Ureter (tissue), 1 donor: ENCODE measurements at places on chromosomes 6 and 20. TPM values are rescaled to one million over a fixed set of nuclear protein-coding genes. Genes with fewer than 3 reads are reported as not detected.
A peak's percentile ranks its signal among the peaks of the same experiment; 100 is the strongest.

DNA sequence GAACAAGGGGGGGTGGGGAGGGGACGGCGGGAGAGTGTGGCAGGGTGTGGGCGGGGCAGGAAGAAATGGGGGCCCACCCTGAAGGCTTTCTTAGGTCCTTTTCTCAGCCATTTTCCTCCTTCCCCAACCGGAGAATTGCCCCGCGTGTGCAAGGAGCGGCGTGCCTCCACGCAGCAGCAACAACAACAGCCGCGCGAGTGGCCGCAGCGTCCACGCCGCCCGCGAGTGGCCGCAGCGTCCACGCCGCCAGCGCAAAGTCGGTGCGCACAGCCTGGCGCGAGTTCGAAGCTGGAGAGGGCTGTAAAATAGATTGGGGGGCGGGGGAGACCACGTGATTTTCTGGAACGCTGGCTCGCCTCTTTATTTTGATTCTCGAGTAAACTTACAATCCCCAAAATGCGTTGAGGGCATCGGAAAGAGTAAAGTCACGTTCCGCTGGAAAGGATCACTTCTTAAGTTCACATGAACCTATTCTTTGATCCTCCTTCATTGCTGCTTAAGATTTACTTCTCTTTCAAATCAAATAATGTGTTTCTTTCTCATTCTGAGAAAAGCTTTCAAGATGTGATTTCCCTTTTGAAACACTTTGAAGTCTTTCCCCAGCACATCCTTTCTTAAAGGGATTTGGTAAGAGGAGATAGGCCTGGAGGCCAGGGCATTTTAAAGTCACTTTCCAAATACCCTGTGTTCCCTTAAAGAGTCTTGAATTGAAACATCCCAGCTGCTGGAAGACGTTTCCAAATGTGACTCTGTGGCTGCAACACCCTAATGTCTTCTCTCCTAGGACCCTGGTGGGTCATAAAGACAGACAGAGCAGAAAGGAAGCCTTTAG lies 66.7 kb upstream of the ZNF217 start:
- DNase-seq: no peak

DNA sequence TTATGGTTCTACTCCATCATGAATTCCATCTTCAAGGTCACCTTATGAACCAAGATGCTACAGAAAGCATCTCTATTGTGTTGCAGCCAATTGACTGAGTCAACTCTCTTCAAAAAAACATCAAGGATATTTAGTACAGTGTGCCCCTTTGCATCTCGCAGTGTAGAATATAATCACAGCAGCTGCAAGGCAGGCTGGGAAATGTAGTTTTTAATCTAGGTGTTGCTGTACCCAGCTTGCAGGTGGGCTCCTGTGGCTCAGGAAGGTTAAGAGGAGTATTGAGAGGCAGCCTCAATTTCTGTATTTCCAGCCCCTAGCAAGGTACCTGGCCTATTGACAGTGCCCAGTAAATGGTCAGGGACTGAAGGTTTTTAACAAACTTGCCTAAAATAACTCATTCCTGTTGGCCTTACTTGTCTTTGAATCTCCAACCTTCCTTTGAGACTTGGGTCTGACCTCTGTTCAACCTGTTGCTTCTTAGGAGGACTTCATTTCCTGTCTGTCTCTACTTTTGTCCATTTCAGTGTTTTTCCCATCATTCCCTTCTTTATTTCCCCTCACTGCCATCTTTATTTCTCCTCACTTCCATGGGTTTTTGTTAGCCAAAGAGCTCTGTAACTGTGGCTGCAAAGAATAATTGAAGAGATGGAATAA lies 150.5 kb downstream of the DNAH8 start:
- no peak for DNase-seq

The CYP39A1 gene
- total RNA-seq: 3.5 TPM

- peak; percentile 92 for DNase-seq
These were observed 12.3 kb upstream of the TMC2 start for GRCh38 chr20:2523919-2524708.

GRCh38 chr6:92495242-92495641 lies 924.1 kb downstream of the EPHA7 start:
- DNase-seq: no peak

The MBOAT1 gene
- 25.0 TPM for total RNA-seq

DNA sequence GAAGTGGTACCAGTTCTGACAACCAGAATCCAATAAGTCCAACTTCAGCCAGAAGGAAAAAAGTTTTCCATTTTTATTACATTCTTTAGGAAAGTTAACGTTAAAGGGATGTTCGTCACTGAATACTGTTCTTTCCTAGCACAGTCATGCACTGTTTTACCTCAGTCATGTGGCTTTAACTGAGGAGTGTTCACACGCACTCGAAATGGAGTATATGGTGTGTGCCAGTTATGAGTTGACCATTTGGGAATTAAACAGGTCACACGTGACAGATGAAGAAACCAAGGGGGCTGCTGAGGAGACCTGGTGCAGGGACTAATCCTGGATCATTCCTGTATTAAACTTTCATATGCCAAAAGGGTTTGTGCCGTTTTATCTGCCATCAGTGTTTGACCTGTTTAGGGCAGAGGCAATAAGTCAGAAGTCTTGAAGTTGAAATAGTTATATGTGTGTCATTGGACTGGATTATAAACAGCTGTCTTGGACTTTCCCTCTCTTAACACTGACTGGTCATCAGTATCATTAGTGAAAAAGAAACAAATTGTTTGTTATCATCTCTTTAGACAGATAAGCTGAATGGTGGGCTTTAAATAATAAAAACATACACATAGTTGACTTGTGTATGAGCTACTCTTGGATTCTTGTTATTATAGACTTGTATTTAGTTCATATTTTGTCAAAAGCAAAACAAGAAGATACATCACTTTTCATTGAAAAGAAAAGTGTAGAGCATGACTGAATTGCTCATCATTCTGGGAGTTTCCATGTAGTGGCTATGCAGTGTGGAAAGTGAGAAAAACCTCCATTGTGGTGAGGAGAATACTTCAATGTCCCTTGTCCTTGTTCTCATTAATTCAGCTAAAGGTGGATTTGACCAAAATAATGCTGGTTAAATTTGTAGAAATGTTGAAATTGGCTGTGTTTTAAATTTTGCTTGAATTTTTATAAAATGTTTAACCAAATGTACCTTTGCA lies 123.5 kb upstream of the SAMD5 start:
- DNase-seq: no peak

- no peak for DNase-seq
These were observed 29.8 kb downstream of the TENT5A start for GRCh38 chr6:81722506-81723223.

GRCh38 chr20:61974357-61974665 lies 91.4 kb downstream of the TAF4 start:
- no peak for DNase-seq

The TRAPPC3L gene
- total RNA-seq: not detected

DNA sequence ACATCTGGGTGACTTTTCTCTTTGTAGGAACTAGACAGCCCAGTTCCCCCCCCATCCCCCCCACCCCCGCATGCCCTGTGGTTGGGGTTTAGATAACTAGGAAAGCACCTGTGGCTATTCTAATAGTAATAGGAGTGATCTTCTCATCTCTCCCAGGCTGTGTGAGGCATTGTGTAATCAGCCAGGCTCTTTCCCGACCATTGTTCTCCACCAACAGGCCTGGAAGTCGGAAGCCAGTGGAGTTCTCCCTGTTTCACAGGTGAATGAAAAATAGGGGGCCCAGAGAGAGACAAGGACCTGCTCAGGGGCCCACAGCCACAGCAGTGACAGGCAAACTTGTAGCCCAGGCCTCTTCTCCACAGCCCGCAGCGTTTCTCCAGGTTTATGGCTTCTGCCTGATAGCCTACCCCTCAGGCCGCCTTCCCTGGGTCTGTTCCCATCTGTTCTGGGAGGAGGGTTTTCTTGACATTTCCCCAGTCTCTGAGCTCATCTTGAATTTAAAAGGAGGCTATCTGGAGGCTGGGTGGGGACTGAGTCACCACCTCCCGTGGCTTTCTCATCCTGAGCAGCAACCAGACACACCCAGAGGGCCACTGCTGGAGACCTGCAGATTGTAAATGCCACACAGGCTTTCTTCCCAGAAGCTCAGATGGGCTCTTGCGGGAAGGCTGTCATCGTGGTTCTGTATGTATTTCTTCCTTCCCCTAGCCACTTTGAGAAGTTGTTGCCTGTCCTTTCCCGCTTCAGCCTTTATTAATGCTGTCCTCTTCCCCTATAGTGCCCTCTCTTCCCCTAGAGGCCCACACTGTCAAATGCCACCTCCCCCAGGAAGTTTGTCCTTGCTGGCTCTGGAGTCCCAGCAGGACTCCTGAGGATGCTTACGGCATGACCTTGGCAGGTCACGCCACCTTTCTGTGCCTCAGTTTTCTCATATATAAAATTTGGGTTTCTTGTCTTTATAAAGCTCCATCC lies 75.9 kb upstream of the MYL9 start:
- peak; percentile 62 for DNase-seq

The DCDC2 gene
- 15.2 TPM for total RNA-seq

- DNase-seq: no peak
These were observed 632 bp downstream of the LIN28B start for GRCh38 chr6:104957301-104958177.

GRCh38 chr6:158009114-158009891 lies 27.6 kb downstream of the SYNJ2 start:
- DNase-seq: peak; percentile 70

GRCh38 chr6:118212451-118213173 lies 305.5 kb downstream of the SLC35F1 start:
- DNase-seq: no peak
